ENCODE measurements at places on chromosomes 11 and 22.

- DNase-seq, result no peak
Measured at GRCh38 chr11:134047586-134047999, 21.3 kb upstream of the JAM3 start.

GRCh38 chr22:31122532-31123291 is at the start of gene INPP5J:
TSS of gene INPP5J (plus strand) at chr22:31122966. CDS start at chr22:31123015, 49 bp downstream.
- no peak for DNase-seq

GRCh38 chr22:36781656-36782627 is 6.0 kb upstream of the IFT27 start:
- DNase-seq, result peak; percentile 10

DNA sequence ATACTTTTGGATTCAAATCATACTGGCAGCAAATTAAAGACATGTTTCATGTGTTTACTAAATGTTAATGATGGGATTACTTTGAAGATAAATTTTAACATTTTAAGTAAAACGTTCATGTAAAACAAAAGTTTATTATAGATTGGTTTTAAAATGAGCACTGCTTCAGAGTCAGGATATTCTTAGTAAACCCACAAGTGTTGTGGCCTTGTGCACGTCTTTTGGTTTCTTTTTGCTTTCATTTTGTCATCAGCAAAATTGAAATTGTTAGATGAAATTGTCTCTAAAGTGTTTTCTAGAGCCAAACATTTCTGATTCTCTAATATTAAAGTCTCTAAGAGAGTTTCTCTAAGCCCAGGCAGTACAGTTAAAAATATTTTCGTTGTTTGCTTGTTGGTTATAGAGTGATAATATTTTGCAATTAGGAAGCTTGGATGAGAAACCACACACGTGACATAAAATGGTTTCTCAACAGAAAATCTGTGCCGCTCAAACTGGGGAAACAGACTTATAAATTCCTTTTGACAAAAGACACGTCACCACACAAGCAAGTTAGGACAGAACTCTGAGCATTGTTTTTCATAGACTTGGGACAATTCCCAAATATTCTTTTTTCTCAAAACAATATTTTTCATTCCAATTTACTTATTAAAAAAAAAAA is 164.4 kb downstream of the TEAD1 start:
- DNase-seq, result no peak

GRCh38 chr11:60305906-60306619 is 21.0 kb upstream of the MS4A6E start:
- no peak for DNase-seq

DNA sequence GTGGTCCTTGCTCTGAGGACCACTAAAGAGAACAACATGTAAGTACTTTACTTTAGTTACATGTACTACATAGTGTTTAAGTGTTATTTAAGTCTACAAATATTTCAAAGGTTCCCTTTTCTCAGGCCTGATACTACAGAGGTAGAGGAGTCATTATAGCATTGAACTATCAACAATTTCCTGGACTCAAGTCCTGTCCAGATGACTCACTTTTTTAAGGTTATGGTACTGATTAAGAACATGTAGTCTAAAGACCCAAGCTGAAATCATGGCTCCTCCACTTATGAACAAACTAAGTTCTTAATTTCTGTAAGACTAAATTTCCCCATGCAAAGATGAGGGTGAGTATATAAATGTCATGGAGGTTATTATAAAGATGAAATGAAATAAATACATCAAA is 74.7 kb downstream of the NARS2 start:
- DNase-seq, result no peak

DNA sequence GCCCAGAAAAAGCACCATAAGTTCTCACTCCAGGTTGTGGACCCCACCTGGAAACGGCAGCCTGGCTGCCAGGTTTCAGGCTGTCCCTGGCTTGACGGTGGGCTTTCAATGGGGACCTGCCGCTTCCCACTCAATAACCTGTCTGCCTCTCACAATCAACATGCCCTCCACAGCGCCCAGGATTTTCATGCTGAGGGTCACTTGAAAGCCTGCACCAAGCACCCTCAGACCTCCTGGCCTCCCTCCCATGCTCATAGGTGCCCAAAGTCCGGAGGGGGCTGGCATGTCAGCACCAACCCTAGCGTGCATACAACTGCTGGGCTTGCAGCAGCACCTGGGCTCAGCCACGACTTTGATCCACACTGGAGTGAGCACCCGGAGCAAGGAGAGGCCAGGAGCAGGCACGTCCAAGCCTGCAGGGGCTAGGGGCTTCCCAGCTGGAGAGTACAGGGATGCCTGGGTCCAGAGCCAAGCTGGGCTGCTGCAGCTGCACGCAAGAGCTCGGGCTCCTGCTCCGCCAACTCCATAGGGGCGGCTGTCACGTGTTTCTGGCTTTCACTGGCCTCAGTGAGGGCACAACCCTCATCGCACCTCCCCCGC is 1214.3 kb upstream of the RAG2 start:
- no peak for DNase-seq

GRCh38 chr11:129557421-129557820 is 181.8 kb downstream of the BARX2 start:
- no peak for DNase-seq

- no peak for DNase-seq
Measured at GRCh38 chr11:63132985-63133775, 10.8 kb downstream of the SLC22A24 start.

DNA sequence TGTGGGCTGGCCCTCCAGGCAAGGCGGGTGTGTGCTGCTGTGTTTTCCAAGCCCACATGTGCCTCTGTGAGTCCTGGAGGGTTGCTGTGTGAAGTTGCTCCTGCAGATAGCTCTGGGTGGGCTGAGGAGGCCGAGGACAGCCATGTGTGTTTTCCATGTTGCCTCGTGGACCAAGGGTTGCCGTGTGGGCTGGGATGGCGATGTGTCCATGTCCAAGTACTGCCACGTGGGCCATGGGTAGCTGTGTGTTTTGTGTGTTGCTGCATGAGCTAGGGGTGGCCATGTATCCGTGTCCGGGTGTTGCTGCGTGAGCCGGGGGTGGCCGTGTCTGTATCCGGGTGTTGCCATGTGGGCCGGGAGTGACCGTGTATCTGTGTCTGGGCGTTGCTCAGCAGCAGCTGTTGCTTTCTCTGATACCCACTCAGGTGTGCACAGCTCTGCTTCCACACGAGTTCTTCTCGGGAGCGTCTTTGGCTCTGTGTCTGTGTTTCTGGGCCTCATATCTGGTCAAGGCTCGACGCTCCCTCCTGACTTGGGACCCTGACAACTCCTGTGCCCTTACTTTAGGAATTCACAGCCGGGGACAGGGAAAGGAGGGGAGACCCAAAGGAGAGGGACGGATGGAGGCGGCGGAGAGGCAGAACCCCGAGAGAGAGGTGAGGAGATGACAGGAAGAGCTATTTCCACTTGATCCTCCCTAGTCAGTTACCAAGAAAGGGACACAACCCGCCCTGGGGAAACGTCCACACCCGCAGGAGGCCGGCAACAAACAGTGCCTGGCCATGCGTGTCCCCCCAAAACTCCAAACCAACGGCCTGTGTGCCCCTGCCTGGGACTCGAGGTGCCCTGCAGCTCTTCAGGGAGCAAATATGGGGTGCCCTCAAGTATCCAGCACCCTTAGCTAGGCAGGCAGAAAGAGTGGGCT is 83.1 kb downstream of the PHF21B start:
- DNase-seq, result no peak

GRCh38 chr22:41458161-41458728 is 10.2 kb downstream of the PHF5A start:
- DNase-seq, result no peak

- DNase-seq, result no peak
Measured at GRCh38 chr11:114195981-114196731, 100.0 kb upstream of the NNMT start.

DNA sequence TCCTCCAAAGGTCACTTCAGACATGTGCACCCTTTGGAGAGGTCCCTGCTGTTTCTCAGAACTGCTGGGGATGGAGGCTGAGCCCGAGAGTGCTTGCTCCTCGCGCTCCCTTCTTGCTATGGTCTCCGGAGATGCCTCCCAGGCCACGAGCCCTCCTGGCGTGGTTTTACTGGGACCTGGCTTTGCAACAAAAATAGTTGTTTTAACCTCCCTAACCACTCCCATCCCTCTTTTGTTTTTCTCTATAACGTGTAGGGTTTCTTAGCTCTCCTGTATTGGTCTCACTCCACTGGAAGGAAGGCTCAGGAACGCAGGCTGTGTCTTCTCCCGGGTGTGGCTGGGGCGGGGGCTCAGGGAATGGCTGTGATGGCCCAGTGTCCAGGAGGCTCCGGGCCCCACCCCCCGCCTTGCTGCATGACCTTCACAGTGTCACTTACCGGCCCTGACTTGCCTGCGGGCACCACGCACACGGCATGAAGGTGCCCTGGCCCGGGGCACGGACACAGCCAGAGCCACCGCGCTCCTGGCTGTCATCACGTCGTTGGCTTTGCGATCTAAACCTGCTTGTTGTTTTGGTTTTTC is 5.6 kb downstream of the PTDSS2 start:
- no peak for DNase-seq

GRCh38 chr22:46090036-46090591 is 60.2 kb upstream of the PPARA start:
- DNase-seq, result no peak

GRCh38 chr11:105975128-105975527 is 46.9 kb downstream of the MSANTD4 start:
- no peak for DNase-seq

GRCh38 chr22:49827271-49827852 is 311 bp downstream of the BRD1 start:
- DNase-seq, result no peak

GRCh38 chr11:86185381-86185750 is 59.2 kb upstream of the EED start:
- no peak for DNase-seq

DNA sequence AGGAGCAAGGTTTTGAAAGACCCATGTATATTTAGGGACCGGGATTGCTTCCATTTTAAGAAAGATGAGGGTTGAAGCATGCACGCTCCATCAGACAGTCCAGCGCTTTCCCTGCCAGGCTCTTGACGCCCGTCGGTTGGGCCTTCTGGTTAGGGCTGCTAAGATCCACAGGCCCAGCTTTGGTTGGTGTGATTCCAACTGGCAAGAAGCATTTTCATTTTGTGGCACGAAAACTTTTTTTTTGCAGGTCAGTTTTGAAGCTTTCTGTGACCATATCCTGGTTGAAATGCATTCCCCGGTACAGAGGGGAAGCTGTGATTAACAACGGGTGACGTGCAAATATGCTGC is 34.3 kb upstream of the MPPED1 start:
- no peak for DNase-seq

- DNase-seq, result no peak
Measured at GRCh38 chr11:125236072-125236825, 71.7 kb downstream of the PKNOX2 start.

DNA sequence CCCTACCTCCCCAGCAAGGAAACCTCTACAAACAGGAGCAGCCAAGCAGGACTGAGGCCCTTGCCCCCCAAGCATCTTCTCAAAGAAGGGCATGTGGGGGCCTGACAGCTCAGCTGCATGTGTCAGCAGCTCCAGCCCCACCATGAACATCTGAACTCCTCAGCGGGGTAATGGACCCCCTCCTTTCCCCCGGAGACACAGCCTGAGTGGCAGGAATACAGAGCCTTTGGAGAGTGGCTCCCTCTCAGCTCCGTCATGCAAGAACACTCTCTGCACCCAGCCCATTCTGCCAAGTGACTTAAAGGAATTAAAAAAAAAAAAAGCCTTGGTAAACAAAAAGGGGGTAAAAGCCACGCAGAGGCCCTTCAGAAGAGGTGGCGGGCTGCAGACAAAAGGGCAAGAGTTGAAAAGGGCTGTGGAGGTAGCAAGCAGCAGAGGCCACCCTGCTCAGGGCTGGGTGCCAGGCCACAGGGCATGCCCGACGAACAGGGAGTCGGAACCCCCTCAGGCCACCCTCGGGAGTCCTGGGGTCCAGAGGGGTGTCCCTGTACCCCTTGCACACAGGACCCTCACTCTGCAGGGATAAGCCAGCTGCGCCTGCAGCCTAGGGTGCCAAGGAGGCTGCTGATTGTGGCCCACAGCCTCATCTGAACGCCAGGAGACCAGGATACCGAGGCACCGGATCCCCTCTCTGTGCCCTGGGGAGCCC is 62.5 kb downstream of the MACROD1 start:
- no peak for DNase-seq

DNA sequence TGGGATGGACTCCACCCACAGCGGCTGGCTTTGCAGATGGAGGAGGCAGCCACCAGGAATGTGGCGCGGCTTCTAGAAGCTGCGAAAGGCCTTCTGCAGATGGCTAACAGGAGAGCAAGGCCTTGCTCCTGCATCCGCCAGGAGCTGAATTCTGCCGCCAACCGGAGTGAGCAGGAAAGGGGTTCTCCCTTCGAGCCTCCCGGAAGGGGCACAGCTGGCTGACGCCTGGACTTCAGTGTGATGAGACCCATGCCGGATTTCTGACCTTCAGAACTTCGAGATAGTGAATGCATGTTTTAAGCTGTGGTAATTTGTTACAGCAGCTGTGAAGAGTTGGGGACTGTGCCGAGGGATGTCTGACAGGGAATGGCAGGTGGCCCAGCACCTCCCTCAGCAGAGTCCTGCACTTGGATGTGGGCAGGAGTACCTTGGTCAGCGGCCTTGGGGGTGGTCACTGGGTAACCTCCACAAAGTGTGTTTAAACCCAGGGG is 7.7 kb downstream of the TBC1D22A start:
- no peak for DNase-seq

DNA sequence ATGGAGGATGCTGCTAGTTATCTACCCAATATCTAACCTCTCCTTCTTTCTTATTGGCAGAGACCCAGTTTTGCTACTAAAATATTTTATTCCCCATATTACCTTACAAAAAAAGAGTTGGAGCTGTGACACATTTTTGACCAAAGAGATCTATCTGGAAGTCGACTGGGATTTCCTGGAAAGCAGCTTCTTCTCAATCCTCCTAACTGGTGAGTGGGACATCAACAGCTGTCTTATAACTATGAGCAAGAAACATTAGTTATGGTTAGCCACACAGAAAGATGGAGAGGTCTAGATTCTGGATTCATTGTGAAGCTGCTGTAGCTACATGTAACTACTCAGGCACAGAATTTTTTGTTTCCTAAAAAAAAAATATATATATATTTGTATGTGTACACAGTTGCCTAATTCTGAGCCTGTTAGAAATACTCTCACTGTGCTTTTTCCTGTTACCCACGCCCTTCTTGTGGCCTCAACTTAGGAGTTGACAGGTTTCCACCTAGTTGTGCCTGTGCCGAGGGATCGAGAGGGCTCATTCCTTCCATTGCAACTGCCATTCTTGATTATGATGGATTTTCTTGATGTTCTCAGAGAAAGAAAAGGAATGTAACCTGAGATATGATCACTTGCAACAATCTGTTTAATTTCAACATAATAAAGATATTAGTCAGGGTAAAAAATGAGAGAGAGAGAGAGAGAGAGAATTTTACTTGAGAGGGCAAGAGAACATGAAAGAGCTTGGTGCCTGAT is 142.0 kb downstream of the SLC17A6 start:
- no peak for DNase-seq

GRCh38 chr11:5488798-5489399 is 414 bp downstream of the OR52D1 start:
- no peak for DNase-seq
